ENCODE measurements at places on chromosomes 2 and 18. TPM values are rescaled to one million over a fixed set of nuclear protein-coding genes. Genes with fewer than 3 reads are reported as not detected.

Gene MARCO
- total RNA-seq = 1.8 TPM

Gene HOXD13
- not detected for total RNA-seq

Gene CHRND
- not detected for total RNA-seq

Gene KCNIP3
- 5.2 TPM for total RNA-seq

Gene FMNL2
- total RNA-seq = 9.6 TPM

Gene MROH2A
- 0.26 TPM for total RNA-seq

GRCh38 chr2:79387431-79387830 is 125.4 kb upstream of the CTNNA2 start:
- no peak for DNase-seq

GRCh38 chr2:177783835-177784744 is 288.5 kb downstream of the PDE11A start:
- peak; percentile 34 for DNase-seq

GRCh38 chr2:44551497-44551896 is 189.8 kb downstream of the CAMKMT start:
- no peak for DNase-seq

- no peak for DNase-seq
Observed at GRCh38 chr2:46198966-46199365, 98.2 kb upstream of the EPAS1 start.

- DNase-seq = no peak
Observed at GRCh38 chr18:48990481-48991318, 39.9 kb upstream of the SMAD7 start.

DNA sequence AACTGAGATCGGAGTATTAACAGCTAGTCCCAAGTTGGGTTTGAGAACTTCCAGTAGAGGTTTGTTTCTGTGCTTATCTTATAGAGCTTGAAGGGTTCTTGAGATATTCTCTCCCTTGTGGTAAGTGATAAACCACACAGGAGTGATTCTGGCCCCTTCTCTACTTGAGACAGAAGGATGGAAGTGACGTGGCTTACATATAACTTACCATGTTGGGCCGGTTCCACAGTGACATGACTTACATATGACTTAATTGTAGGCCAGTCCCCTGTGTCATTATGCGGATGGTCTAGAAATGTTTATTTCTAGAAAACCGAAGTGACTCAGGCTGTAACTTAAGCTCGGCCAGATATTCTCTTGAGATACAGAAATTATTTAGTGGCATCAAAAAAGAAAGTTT is 62.7 kb downstream of the TRAPPC12 start:
- DNase-seq = no peak

DNA sequence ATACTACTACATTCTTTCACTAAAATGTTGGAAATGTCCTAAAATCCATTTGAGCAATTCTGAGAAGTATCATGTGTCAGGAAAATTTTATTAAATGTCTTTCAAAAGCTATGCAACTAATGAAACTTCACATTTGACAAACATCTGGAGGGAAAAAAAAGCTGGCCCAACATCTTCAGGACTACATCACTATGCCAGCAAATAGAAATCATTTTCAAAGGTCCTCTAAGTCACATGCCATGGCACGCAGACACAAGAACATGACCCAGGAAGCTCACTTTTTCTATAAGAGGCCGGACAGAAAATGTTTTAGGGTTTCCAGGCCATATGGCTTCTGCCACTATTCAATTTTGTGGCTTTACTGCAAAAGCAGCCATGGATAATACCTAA is 11.6 kb downstream of the KANSL3 start:
- no peak for DNase-seq

DNA sequence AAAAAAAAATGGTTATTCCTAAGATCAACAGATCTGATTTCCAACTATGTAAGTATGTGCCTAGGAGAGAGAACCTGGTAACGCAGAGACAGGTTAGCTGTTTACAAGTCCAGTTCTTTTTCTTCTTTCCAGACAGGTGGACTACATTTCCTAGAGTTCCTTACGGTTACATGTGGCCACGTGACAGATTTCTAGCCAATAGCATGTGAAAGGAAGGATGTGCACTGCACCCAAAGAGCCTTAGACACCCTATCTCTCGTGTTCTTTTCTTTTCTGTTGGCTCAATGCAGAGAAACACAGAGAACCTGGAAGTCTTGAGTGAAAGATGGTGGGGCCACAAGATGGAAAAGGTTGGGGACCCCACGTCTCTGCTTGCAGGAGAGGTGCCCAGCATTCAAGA is 375.9 kb downstream of the TNS1 start:
- no peak for DNase-seq

DNA sequence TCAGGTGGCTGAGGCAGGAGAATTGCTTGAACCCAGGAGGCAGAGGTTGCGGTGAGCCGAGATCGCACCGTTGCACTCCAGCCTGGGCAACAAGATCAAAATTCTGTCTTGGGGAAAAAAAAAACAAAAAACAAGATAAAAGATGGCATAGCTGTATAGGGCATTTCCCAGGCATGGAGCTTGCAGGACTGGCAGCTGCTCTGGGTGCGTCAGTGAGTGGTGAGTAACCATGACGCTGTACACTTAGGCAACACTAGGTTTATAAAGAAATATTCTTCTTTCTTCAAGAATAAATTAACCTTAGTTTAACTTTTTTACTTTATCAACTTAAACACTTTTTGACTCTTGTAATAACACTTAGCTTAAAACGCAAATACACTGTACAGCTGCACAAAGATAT is 15.4 kb downstream of the TGOLN2 start:
- no peak for DNase-seq

DNA sequence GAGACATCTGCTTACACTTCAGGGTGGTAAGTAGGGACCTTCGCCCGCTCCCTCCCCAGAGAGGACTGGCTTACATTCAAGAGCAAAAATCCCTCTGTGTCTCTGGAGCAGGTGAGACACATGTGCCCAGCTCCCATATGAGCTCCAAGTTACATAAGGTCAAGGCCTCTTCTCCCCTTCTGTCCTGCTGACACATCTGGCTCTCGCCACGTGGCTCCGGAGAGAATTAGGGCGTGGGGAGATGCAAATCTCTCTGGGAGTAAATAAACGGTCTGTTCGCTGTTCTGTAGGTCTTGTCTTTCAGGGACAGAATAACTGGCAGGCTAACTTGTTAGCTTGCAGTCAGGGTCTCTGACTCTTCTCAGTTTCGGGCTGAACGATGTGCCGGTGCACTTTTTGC is 16.2 kb downstream of the MRO start:
- no peak for DNase-seq

DNA sequence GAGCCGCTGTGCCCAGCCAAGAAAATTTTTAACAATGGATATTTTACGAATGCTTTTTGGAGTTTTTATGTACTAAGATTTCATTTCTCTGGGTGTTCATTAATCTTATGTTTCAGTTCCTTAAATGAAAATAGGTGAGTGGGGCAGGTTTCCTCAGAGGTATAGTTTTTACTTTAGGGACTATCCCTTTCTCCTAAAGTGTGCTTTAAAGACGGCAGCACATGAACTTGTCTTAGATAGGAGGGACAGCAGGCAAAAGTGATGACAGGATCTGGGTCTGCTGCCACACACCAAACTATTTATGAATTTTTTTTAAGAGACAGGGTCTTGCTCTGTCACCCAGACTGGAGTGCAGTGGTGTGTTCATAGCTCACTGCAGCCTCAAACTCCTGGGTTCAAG is 8.0 kb upstream of the REL start:
- no peak for DNase-seq

GRCh38 chr2:74357627-74358026 is 14.4 kb upstream of the SLC4A5 start:
- no peak for DNase-seq

GRCh38 chr2:147567136-147567535 is 277.7 kb upstream of the ACVR2A start:
- DNase-seq = no peak

DNA sequence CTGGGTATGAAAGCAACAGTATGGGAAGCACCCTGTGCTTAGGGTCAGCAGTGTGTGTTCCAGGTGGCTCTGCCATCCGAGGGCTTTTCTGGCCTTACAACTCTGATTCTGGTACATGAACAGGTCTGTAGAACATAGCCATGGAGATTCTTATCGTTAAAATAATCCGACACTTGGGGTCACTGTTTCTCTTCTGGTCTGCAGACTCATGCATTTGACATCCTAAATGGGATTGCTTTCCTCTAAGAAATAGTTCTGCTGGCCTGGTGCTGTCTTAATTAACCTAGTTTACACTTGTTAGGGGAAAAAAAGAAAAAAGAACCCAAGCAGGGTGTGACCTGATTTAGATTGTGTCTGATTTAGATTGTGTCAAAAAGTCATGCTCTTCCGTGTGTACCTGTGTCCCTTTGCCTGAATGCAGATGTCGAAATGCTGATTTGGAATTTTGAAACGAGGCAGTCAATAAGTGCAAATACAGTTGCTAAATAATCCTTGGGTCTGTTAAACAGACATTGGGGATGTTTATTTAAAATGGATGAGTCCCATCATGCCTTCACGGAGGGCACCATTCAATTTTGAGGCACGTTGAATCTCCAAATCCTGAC is 59.6 kb downstream of the TRPM8 start:
- DNase-seq = no peak

DNA sequence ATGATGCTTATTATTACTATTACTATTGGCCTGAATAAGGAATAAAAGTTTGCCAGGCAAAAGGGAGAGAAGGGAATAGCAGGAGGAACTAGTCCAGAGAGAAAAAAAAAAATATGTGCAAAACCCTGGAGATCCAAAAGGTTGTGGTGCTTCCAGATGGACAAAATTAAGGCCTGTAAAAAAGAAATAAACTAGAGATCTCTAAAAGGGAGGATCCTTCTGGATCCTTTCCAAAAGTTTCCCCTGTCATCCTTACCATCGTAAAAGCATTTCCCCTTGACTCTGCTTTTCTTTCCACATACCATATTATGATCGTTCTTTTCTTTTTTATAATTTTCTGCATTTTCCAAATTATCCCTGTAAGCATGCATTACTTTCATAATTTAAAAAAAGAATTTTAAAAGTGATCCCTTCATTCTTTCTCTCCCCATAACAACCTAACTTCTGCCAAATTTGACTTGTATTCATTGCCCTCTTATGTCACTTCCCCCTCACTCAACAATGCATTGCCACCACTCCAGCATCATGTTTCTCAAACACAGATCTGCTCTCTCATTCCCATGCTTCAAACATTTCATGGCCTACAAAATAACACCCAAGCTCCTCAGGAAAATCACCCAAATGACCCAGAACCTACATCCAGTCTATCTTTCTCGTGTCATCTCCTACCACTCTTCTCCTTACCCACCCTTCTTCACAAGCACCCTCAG is 40.3 kb downstream of the RBMS1 start:
- no peak for DNase-seq
